Dermis microvascular lymphatic vessel endothelial cell (primary cell): ENCODE measurements at places on chromosomes 6 and 20. TPM values are rescaled to one million over a fixed set of nuclear protein-coding genes. Genes with fewer than 3 reads are reported as not detected.
A peak's percentile ranks its signal among the peaks of the same experiment; 100 is the strongest.

DNA sequence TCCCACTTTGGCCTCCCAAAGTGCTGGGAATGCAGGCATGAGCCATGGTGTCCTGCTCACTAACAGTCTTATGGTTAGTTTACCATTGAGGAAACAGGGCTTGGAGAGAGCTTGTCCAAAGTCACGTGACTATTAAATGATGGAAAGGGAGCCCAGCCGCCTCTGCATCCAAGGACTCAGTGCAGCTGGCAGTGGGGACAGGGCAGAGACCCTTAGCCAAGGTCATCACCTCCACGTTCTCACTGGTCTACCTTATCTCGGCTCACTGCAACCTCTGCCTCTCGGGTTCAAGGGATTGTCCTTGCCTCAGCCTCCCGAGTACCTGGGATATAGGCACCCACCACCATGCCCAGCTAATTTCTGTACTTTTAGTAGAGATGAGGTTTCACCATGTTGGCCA is 109.3 kb downstream of the SLC23A2 start:
- no peak for DNase-seq

GRCh38 chr6:128807577-128807976 is 75.4 kb upstream of the LAMA2 start:
- peak; percentile 54 for DNase-seq

GRCh38 chr6:157017861-157018260 is 240.7 kb downstream of the ARID1B start:
- no peak for DNase-seq

DNA sequence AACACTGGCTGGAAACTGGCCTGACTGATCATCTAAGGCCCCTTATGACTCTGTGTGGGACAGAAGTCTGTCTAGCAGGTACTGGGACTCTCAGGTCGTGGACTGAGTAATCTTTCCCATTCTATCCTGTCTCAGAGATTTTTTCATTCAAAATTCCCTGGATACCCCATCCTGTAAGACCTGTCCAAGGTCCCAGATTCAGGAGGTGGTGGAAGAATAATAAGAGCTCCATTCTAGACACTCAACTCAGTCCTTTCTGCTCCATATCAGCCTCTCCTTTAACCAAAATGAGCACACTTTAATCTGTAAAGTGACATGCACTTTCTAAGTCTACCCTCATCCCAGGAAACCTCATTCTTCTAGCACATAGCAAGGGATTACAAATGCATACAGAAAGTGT is 82.5 kb upstream of the MRPS10 start:
- no peak for DNase-seq

- no peak for DNase-seq
Observed at GRCh38 chr6:96926425-96926824, 1.9 kb downstream of the KLHL32 start.

DNA sequence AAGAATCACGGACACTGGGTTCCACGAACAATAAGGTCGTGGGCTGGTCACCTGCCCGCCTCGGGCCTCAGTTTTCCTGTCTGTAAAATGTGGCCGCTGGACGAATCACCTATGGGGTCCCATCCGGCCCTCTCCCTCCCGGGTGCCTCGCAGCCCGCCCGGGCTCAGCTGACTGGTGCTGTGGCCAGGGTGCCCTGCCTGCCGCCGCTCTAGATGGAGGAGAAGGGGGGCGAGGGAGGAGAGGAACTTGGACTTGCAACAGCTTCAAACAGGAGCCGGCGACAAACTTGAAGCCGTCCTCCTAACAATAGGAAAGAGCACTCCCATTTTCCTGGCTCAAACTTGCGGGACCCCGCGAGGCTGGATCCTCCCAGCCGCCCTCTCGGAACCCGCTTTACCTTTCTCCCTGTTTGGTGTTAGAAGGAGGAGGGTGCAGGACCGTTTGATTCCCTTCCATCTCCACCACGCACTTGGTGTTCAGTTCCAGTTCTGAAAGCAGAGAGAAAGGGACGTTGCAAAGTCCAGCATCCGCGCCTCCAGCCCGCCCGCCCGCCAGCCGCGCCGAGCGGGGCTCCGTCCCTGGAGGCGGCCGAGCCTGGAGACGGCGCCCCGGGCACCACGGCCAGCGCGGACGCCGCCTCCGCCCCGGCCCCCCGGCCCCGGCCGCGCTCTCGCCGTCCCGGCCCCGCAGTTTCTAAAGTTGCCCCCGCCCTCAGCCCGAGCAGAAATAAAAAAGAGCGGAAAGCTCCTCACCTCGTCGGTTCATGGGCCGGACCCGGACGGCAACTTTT is 584 bp downstream of the KIF13A start:
- peak; percentile 61 for DNase-seq

GRCh38 chr6:37745748-37746147 is 48.1 kb upstream of the MDGA1 start:
- no peak for DNase-seq

DNA sequence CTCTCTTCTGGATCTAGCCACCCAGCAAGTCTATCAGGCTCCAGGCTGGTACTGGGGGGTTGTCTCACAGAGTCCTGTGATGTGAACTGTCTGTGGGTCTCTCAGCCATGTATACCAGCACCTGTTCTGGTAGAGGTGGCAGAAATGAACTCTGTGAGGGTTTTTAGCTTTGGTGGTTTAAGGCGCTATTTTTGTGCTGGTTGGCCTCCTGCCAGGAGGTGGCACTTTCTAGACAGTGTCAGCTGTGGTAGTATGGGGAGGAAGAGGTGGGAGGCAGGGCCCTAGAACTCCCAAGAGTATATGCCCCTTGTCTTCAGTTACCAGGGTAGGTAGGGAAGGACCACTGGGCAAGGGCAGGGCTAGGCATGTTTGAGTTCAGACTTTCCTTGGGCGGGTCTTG is 75.8 kb downstream of the SNAP91 start:
- DNase-seq, result no peak

DNA sequence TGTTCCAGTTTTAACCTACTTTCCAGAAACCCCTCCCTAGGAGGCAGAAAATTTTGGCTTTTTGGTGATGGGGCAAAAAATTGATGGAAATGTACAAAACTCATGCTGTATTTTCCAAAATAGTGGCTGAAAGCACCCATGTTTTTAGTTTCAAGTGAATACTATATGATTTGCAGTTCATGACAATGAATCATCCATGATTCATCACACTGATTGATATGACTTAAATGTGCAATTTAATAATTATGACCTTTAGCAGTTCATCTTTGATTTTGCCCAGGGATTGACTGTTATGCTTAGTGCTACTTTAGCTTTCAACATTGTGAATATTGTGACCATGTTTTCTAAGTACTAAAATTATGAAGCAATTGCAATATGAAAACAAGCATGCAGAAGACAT is 478.7 kb downstream of the HTR1B start:
- peak; percentile 17 for DNase-seq

- no peak for DNase-seq
Observed at GRCh38 chr6:137777687-137778075, 89.4 kb upstream of the TNFAIP3 start.

- peak; percentile 24 for DNase-seq
Observed at GRCh38 chr6:145887969-145888368, 73.4 kb upstream of the FBXO30 start.

DNA sequence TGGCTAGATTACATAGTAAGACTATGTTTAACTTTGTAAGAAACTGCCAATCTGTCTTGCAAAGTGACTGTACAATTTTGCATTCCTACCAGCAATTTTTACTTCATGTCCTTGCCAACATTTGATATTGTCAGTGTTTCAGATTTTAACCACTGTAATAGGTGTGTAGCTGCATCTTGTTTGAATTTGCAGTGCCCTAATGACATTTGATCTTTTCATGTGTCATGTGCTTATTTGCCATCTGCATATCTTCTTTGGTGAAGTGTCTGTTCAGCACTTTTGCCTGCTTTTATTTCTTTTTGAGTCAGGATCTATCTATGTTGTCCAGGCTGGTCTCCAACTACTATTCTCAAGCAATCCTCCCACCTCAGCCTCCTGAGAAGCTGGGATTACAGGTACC is 2.4 kb upstream of the PRPH2 start:
- no peak for DNase-seq

GRCh38 chr6:138404666-138405337 is 779 bp downstream of the HEBP2 start:
- DNase-seq, result no peak

- peak; percentile 4 for DNase-seq
Observed at GRCh38 chr20:17226410-17227218, at the start of gene PCSK2. Gene PCSK2 (plus strand): TSS chr20:17227040. CDS start chr20:17227306, 266 bp downstream.

- DNase-seq, result no peak
Observed at GRCh38 chr6:3226481-3227362, 731 bp downstream of the TUBB2B start.

DNA sequence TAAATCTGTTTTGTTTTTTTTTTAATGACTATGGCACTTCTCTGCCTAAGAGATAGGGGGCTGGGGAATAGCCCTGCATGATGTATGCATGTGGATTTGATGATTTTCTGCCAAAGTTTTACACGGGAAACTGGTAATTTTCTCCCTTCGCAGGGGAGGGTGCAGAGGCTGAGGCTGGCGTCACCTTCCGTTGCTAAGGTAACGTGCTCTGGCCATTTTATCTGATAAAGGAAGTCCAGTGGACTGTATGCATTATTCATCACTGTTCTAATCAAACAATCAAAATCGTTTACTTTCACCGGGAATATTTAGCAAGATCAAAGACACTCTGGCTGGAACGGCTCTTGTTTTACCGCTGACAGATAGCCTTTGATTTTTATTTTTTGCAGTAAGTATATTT is 789 bp downstream of the PHACTR1 start:
- DNase-seq, result no peak

DNA sequence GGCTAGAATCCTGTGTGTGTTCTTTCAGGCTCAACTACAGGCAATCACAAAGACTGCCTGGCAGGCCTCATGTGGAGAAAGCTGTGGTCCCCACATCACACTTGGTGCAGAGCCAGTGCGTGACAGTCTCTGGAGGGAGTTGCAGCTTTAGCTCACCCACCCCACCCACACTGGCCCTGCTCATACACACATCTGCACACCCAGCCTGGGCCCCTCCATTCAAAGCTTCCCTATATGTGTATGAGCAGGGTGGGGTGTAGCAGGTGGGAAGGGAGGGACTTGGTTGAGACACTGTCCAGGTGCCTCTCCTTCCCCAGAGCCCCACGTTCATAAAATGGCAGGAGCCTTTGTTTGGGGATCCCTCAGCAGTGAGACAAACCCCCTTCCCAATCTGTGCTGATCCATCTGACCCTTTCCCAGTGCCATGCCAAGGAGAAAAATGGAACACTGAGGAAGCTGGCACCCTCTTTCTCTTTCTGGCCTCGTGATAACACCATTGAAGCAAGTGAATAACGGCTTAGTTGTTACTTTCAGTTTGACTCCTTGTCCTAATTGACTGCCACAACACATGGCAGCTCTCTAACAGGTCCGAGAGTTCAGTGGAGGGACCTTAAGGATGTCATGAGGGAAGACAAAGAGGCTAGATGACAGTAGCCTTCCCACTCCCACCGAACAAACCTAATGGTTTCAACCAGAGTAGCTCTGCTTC is 53.8 kb upstream of the NRSN1 start:
- no peak for DNase-seq

GRCh38 chr6:157669747-157670216 is 153.3 kb upstream of the SNX9 start:
- peak; percentile 27 for DNase-seq

- DNase-seq, result no peak
Observed at GRCh38 chr20:21289651-21290050, 13.5 kb upstream of the XRN2 start.

GRCh38 chr6:89146718-89147700 is 1.2 kb downstream of the PM20D2 start:
- no peak for DNase-seq

GRCh38 chr6:109239160-109239559 is 143.1 kb downstream of the CD164 start:
- no peak for DNase-seq

DNA sequence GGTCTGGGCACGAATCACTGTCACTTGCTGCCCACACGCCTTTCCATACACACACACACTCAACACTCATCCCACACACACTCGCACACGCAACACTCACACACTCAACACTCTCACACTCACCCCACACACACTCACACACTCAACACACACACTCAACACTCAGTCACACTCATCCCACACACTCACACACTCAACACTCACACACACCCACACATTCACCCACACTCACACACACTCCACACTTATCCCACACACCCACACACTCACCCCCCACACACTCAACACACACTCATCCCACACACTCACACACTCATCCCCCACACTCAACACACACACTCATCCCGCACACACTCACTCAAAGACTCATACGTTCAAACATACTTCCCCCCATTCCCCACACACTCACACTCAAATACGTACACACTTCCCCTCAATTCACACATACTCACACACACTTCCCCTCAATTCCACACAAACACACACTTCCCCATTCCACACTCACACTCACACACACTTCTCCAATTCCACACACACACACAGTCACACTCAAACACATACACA is 9.0 kb upstream of the HRH3 start:
- DNase-seq, result no peak

DNA sequence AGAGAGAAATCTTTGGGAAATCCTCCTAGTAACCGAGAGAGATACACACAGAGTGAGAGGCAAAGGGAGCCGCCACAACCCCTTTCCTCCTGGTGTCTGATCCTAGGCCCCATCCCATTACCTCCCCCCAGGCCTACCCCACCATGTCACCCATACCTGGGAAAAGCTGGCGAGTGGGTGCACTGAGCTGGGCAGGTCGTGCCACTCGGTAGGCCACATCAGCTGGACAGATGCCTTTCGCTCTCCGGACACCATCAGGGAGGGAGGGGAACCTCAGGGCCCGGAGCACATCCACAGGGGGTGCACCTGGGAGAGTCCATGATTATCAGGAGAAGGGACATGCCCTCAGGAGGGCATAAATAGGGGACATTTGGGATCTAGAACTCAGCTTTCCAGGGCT is 3.1 kb downstream of the COL11A2 start:
- no peak for DNase-seq

DNAH8 gene
- not detected in 2 replicates for total RNA-seq

LY6G6F gene
- not detected in 2 replicates for total RNA-seq

FNDC11 gene
- 1.1 and 1.3 TPM in 2 replicates for total RNA-seq

PPT2 gene
- total RNA-seq, result 27.2 and 50.1 TPM in 2 replicates

CCN5 gene
- total RNA-seq, result not detected in 2 replicates

MEP1A gene
- total RNA-seq, result not detected in 2 replicates

ADGRF5 gene
- 107 and 112 TPM in 2 replicates for total RNA-seq

HLA-DQB1 gene
- under 0.01 and 0.13 TPM in 2 replicates for total RNA-seq

EIF2S2 gene
- 52.5 and 61.9 TPM in 2 replicates for total RNA-seq

SLC17A1 gene
- total RNA-seq, result not detected in 2 replicates

MTG2 gene
- total RNA-seq, result 7.8 and 12.0 TPM in 2 replicates

OTOR gene
- total RNA-seq, result not detected in 2 replicates
